ENCODE measurements at places on chromosomes 2 and 18.

- DNase-seq, result no peak
Measured at GRCh38 chr2:48530033-48530811, at the start of gene STON1. Gene STON1, plus strand, starts transcription at chr2:48530154. Its CDS starts 50,480 bp downstream, at chr2:48580634.

DNA sequence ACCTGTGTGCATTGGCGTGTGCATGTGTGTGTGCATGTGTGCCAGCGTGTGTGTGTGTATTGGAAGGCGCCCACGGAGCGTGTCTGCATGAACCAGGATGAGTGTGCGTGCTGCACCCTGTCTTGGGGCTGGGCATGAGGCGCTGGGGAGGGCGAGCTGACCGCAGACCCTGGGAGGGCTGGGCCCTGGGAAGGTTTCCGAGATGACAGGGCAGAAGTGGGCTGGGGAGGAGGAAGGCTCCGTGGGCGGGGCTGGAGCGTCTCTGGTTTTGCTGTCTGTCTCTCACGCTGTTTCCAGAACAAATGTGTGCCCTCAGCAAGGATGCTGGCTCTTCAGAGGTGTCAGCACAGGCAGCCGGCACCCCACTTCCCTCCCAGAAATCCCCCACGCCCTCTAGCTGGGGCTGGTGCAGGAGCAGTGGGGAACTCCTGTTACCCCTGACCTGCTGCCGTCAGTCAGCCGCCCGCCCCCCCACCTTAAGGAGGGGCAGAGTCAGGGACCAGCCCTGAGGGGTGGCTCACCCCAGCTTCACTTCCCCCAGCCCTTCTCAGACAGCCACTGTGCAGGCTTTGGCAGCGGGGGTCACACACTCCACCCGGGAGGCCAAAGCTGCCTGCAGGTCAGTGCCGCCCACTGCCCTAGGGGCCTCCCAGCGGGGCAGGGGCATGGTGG, at the start of gene GPR35:
Gene GPR35, plus strand, starts transcription at position 531 of the 672 bp plus-strand sequence. CDS start 4,473 bp downstream, outside the sequence.
- no peak for DNase-seq

GRCh38 chr18:13136056-13136903, 82.3 kb upstream of the LDLRAD4 start:
- DNase-seq, result no peak

DNA sequence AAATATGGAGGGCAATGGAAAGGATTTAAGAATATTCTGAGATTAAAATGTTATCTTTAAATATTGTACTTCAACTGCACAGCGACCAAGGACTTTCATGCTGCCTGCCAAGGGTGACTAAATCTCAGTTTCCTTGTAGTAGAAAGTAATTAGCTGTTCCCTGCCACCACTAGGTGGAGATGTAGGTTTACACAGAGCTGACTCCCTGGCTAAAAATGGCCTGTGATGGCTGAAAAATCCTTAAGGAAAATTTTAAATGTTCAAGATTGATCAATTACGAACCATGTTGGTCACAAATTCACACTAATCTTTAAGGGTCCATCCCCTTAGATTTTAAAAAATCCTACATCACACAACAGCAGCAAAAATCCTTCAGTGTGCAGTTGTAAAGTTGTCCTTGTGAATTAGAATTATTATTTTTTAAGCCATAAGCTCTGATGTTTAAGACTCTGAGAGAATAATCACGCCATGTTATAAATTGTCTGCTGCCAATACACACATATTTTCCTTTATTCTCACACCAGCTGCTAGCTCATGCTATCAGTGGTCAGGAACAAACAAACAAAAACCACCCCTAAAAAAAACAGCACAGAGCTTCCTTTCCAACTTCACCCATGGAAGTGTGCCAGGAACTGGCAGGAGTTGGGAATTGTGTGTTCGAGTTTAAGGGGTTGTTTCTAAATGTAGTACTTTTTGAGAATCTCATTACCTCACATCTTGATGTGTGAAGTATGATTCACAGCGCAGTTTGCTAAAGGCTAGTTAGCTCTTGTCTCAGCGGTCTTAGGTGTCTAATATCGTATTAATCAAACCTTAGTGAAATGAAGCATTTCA, 399.8 kb downstream of the TMEM182 start:
- peak; percentile 40 for DNase-seq

GRCh38 chr2:173095356-173095755, 19.7 kb downstream of the MAP3K20 start:
- no peak for DNase-seq

DNA sequence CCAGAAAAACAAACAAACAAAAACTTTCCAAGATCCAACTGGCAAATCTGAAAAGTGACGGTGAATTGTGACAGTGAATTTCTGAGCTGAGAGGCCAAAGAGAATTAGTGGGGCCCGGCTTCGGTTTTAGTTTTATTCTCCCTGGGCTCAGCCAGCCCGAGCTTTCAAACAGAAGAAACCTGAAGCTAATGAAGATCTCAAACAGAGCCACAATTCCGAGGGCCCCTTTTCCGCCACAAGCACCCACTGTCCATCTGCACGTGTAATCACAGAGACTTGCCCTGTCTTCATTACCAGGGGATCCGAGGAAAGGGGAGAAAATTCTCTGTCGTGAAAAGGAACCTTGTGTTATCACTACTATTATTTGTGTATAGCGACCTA, 4.2 kb upstream of the ONECUT2 start:
- DNase-seq, result no peak

DNA sequence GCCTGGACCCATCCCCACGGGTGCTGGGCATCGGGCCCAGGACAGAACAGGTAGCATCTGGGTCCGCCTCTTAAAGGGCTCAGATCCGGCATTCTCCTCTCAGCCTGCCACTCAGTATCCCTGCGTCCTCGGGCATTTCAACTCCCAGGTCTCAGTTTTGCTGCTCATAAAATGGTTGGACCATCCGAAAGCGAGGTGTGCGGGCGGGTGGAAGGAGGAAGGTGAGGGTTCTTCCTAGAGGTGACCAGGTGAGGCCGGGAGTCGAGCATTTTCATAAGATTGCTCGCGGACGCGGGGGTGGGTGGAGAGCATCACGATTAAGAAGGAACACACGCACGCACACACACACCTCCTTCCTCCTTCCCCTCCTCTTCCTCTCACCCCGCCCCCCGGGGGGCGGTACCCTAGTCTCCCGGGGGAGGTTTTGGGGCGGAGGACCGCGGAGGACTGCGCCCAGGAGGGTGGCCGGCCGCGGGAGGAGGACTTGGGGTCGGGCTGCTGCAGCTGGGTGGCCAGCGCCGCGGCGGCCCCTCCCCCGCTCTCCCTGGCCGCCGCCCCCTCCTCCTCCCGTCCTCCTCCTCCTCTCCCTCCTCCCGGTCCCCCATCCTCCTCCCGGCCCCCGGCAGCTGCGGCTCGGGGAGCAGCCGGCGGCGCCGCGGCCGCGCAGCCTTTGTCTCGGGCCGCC, 97.9 kb upstream of the GPR45 start:
- no peak for DNase-seq

DNA sequence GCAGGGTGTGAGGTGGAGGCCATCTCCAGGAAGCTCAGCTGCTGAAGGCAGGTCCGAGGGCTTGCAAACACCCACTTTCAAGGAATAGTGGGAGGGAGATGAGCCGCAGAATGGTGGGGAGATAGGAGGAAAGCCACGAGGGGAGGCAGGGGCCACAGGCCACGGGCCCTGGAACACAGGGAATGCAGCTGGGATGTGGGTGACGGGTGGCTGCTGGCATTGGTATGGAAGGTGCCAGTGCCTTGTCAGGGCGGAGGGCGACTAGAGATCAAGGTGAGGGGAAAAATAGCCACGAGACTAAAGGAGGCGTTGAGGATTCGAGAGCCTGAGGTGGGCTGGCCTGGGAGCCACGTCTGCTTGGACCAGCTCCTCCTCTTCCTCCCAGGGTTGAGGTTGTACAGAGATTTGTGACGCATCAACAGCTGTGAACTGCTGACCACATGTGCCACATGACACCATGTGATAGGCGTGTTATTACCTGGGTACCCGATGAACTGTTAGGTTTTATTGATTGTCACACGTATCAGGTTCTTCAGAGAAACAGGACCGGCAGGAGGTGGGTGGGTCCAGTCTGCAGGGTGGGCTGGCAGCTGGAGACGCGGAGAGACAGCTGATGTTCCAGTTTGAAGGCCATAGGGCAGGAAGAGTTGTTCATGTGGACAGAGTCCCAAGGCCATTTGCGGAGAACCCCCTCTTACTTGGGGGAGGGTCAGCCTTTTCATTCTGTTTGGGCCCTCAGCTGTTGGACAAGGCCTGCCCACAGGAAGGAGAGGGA, 9.9 kb downstream of the IMPA2 start:
- no peak for DNase-seq

GRCh38 chr2:20180676-20181648, 44.0 kb downstream of the SDC1 start:
- no peak for DNase-seq

- no peak for DNase-seq
Measured at GRCh38 chr18:50401888-50402287, 27.0 kb downstream of the SKA1 start.

DNA sequence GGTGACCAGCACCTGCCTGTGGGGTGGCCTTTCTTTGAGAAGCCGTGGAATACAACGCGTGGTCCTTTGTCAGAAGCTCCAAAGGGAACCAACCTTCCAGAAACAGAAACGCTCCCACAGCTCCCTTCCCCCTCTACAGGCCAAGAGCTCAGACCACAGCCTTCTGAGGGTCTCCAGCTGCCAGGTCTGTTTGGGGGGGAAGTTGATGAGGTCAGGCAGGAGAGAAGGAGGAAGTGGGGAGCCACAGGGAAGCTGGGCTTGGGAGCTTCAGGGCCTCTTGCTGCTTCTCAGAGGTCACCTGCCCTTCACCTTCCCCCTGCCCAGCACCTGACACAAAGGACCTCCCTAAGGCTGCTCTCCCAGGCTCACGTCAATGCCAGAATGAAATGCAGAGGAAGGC, 287.7 kb upstream of the ID2 start:
- DNase-seq, result no peak

GRCh38 chr2:154696810-154697417, 1.6 kb upstream of the KCNJ3 start:
- no peak for DNase-seq

GRCh38 chr18:46754661-46755292, 2.1 kb downstream of the ST8SIA5 start:
- no peak for DNase-seq

GRCh38 chr2:10368491-10369231, 66.0 kb downstream of the HPCAL1 start:
- DNase-seq, result no peak

DNA sequence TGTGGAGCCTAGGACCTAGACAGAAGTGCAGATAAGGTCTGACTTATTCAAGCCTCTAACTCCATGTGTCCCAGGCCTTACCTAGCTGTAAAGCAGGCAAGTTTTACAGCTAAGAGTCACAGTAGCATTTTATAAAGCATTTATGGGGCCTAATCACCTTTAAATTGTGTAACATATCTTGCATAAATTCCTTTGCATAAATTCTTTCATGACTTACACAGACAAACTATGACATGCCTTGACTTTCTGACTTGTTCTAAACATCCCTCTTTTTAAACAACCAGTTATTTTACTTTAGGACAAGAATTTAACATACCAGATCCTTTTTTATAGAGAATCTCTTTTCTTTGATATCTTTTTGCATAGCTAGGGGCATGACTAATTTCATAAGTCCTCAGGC, 1257.8 kb upstream of the NRXN1 start:
- no peak for DNase-seq
